Activated naive CD4-positive, alpha-beta T cell treated with anti-CD3 and anti-CD28 coated beads for 36 hours (primary cell): ENCODE measurements at places on chromosomes 3 and 15.
A peak's percentile ranks its signal among the peaks of the same experiment; 100 is the strongest.

DNA sequence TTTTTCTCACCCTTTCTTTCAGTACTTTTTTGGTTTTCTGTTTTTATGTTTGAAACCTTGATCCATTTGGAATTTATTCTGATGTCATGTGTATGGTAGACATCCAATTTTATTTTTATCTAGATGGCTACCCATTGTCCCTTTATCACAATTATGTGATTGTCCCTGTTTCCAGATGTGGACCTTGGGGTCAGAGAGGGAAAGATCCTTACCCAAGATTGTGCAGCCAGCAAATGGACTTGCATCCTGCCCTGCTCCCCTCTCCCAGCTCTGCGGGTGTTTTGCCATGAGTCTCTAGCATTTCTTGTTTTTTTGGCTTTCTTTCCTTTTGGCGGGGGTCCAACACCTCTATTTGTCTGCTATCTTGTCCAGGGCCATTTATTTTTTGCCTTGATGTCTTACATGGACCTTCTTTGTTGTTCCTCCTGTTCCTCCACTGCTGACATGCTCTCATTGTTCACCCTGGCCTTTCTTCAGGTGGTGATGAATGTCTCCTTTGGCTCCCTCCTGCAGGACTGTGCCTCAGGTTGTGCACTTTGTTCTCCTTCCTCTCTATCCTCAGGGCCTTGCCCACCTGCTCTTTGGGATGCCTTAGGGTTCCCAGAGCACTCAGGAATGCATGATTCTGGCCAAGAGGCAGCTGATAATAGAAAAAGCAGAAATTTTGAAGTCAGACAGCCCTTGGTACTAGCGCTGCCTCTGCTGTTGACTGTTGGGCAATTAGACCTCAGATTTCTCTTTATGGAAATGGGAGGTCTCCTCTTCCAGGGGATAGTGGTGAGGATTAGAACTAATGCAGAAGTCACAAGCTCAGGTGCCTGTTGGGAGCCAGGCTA is 84.3 kb downstream of the EEFSEC start:
- no peak for DNase-seq

DNA sequence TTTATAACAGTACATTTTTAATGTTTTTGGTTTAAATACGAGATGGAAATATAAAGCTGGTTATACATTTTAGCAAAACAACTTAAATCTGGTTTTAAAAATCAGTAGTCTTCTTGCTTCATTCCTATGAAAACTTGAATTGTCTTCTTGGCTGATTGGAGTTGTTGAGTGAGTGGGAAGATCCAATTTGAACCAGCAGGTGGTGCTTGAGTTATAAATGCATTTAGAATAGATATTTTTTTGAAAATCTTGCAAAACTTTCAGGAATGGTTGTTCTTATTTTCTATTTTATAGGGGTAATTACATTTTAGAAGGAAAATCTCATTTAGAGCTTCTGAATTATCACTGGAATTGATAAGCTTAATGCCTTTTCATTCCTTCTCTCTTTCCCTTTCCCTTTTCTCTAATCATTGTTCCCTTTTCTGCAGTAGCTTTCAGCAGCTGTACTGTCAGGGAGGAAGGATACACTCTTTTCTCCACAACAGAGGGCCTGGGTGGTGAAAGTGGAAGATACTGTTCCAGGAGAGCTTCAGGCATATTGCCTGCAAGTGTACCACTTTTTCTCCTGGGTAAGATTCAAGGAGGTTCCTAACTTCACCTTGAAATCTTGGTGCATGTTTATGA is 335.6 kb downstream of the NLGN1 start:
- no peak for DNase-seq

- no peak for DNase-seq
Observed at GRCh38 chr3:71850654-71851053, 65.7 kb upstream of the PROK2 start.

DNA sequence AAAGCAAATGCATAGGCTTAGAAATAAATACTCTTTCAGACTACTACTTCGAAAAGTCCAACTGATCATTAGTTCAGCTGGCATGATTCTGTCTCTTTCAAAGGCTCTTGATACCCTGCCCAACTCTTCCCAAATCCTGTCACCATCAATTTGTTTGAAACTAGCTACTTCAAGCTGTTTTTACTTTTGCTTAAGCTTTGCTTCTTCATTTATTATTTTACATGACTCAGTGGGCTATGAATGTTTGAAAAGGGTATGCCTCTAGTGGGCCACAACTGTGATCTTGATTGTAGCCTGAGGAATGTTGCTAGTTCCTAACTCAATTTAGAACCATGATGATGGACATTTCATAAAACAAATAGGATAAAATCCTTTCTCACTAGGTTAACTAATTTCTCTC is 340.8 kb downstream of the NAALADL2 start:
- no peak for DNase-seq

DNA sequence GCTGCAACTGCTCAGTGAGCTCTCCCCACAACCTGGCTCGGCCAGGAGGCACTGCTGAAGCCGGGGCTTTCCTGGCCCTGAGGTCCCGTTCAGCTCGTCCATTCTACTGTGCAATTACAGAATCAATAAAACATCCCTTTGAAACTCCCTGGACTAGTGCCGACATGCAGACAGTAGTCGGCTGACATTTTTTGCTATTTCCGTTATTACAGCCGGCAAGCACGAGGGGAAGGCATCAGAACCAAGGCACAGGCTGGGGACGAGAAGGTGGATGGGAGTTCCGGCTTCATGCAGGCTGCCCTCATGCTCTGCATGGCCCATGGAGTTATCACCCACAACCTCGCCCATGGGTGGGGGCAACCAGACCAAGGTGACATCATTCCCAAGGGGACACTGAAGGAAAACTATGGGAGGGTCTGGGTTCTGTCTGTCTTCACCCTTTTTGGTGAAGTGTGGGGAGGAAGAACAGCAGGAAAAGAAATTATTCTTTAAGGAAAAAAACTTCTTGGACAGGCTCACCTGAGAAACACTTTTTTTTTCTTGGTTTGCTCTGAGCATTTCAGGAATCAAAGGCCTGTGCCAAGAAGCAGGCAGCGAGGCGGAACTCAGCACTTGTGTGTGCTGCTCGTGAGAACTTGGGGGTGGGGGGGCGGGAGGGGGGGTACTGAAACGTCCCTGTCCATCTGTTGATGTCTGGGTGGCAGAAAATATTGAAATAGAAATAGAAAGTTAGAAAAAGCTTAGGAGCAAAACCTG is 154.5 kb downstream of the FOXP1 start:
- no peak for DNase-seq

GRCh38 chr3:120855665-120856437 is 52.2 kb upstream of the STXBP5L start:
- no peak for DNase-seq

- no peak for DNase-seq
Observed at GRCh38 chr15:72671525-72671924, 14.5 kb downstream of the HIGD2B start.

DNA sequence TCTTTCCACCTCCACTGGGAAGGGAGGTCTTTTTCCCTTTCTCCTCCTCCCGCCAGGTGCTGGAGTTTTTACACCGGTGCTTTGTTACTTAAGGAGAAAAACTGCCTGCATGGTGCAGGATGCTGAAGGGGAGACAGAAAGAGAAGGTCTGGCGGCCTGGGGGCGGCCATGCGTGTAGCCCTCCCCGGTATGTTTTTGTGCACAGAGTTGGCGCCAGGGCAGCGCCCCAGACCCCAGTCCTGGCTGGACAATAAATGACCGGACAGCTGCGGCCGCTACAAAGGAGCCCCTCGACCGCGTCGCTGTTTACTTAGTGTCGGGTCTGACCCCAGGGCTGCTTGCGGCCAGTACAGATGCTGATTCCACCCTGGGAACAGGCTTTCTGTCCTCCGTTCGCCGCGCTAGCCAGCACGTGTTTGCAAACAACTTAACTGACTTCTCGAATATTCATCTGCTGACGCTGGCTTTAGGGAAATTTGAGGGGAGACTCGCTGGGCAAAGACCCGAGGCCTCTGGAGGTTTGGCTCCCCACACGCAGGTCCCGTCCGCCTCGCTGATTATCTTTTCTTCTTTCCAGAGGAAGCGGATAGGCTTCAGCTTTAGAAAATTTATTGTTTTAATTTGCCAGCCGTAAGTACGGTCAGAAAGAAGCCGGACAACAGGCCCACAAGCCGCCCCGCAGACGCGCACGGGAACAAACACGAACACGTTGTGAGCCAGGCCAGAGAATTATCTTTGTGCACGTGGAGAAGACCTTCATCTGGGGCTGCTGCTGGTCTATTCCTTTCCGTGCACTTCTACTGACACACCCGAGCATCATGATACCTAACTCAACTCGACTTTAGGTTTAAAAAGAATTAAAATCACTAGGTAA is 46.9 kb downstream of the ZIC4 start:
- no peak for DNase-seq

- DNase-seq, result no peak
Observed at GRCh38 chr15:98903377-98904018, 104.1 kb downstream of the PGPEP1L start.

- DNase-seq, result peak; percentile 86
Observed at GRCh38 chr3:196274585-196274984, 12.9 kb downstream of the PCYT1A start.

DNA sequence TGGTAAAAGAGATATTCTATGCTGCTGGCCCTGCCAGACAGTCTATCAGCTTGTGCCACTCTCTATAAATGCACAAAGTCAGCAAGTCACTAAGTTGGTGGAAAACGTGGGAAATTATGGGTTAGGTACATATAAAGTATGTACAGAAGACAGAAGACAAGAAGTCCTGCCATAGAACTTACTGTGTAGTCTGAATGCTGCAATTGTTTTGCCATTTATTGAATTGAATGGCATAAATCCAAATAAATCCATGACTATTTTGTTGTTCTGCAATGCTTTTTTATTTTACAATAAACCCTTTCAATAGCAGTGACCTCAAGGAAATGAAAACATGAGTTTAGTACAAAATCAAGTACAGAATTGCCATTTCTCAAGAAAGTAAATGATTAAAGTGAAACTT is 34.1 kb upstream of the TM4SF1 start:
- no peak for DNase-seq

DNA sequence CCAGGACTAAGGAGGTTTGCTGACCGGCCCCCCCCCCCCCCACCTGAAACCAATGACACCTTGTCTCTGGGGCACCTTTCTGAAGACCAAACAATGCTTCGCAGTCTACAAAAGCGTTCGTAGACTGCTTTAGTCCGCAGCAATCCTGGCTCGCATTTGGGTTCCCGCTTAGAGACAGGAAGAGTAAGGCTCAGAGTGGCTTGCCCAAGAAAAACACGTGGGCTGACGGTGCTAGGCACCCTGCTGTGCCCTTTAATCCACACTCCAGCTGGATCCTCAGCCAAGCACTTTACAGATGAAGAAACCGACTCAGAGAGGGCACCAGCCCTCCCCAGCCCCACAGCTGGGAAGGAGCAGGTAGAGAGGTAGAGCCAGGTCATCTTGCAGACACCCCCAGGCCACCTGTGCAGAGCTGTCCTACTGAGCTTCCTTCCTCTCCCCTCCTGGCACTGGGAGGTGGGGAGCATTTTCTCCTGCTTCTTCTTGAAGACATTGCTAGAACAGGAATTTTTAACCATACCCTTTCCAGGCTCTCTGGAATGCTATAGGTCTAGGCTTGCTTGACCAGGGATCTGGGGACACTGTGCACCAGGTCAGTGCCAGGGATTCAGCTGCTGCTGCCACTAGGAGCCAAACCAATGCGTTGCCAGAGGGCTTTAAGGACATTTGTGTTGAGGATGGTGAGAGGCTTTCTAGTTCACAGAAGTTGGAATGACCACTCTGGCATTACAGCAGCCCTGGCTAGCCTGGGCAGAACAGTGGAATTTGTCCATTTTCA is 1.0 kb upstream of the KLF15 start:
- no peak for DNase-seq

GRCh38 chr3:54259636-54260035 is 137.3 kb downstream of the CACNA2D3 start:
- DNase-seq, result no peak

DNA sequence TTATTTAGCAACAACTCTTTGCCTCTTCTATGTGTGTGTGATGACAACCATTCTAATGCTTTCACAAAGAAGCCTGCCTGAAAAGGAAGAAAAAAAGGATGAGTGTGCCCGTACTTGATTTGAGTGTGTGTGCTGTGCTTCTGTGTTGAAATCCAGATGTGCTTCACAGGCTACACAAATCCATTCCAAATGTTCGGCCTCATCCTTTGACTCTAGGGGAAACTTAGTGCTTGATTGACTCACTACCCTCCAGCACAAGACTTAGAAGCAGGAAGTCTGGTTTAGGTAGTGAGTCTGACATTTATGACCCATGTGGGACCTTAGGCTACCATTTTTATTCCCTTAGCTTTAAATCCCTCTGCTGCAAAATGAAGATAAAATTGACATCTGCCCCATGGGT is 108.8 kb upstream of the PLAAT1 start:
- no peak for DNase-seq

GRCh38 chr3:190877925-190878324 is 15.4 kb upstream of the GMNC start:
- peak; percentile 11 for DNase-seq

GRCh38 chr15:100835636-100836035 is 44.0 kb upstream of the ALDH1A3 start:
- DNase-seq, result no peak

GRCh38 chr3:16122661-16123060 is 51.8 kb upstream of the GALNT15 start:
- no peak for DNase-seq

- DNase-seq, result no peak
Observed at GRCh38 chr3:140273542-140274195, 338.7 kb downstream of the CLSTN2 start.

GRCh38 chr3:173688216-173688842 is 290.8 kb downstream of the NLGN1 start:
- DNase-seq, result no peak

GRCh38 chr3:170171563-170171962 is 10.0 kb downstream of the PHC3 start:
- no peak for DNase-seq

- DNase-seq, result no peak
Observed at GRCh38 chr3:190865828-190866227, 3.3 kb upstream of the GMNC start.

GRCh38 chr3:106552351-106553043 is 683.7 kb upstream of the CBLB start:
- DNase-seq, result no peak

- no peak for DNase-seq
Observed at GRCh38 chr3:153901152-153901551, 220.0 kb upstream of the ARHGEF26 start.

GRCh38 chr15:78282324-78282723 is 17.1 kb downstream of the SKIC8 start:
- DNase-seq, result no peak

DNA sequence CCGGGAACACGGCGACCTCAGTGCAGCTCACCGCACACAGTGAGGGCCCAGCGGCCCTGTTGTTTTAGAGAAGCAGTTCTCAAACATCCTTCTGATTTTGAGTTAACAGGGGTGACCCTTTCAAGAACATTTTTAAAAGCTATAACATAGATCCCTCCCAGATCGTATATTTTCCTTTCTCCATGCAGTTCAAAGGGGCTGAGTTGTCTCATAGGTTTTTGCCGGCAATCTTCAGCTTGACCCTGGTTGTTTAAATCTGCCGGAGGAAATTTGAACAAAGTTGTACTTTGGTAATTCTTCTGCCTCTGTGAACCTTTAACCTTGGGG is 14.3 kb downstream of the EEFSEC start:
- no peak for DNase-seq

- no peak for DNase-seq
Observed at GRCh38 chr3:52441772-52442332, 3.1 kb downstream of the SEMA3G start.
